Esophagus mucosa (tissue), 1 donor: ENCODE measurements at places on chromosomes 16 and 17.
A peak's percentile ranks its signal among the peaks of the same experiment; 100 is the strongest.

GRCh38 chr16:17773698-17774101 is 302.9 kb upstream of the XYLT1 start:
- ATAC-seq: no peak

DNA sequence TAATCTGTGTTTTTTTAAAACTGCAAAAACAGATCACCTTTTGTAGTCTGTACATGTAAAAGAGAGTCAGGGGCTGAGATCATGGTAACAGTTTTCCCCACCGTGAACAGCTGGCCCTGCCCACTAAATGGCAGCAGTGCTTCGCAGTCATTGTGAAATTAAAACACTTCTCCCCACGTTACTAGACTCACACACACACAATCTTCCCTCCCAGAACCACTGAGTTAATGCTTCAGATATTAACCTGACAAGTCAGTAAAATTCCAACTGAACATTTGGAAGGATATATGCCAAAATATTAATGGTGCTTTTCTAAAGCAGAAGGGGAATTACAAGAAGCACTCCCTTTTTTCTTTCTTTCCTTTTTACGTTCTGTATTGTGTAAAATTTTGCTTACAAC is 1.2 kb upstream of the CD300LG start:
- no peak for ATAC-seq

DNA sequence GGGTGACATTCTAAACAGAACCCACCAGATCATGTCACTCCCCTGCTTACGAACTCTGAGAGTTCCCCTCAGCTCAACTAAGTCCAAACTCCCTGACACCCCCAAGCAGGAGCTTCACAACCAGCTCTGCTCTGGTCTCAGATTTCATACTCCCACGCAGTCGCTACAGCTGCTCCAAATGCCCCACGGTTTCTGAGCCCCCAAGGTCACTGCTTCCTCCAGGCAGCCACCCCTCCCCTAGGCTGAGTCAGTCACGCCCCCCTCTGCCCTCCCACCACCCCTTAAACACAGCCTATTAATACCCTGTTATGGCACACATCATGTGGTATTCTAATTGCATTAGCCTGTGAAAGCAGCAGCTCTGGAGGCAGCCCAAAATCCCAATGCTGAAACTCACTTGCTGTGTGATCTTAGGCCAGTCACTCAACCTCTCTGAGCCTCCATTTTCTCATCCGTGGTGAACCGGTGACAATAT is 51.5 kb downstream of the GSG1L start:
- no peak for ATAC-seq

DNA sequence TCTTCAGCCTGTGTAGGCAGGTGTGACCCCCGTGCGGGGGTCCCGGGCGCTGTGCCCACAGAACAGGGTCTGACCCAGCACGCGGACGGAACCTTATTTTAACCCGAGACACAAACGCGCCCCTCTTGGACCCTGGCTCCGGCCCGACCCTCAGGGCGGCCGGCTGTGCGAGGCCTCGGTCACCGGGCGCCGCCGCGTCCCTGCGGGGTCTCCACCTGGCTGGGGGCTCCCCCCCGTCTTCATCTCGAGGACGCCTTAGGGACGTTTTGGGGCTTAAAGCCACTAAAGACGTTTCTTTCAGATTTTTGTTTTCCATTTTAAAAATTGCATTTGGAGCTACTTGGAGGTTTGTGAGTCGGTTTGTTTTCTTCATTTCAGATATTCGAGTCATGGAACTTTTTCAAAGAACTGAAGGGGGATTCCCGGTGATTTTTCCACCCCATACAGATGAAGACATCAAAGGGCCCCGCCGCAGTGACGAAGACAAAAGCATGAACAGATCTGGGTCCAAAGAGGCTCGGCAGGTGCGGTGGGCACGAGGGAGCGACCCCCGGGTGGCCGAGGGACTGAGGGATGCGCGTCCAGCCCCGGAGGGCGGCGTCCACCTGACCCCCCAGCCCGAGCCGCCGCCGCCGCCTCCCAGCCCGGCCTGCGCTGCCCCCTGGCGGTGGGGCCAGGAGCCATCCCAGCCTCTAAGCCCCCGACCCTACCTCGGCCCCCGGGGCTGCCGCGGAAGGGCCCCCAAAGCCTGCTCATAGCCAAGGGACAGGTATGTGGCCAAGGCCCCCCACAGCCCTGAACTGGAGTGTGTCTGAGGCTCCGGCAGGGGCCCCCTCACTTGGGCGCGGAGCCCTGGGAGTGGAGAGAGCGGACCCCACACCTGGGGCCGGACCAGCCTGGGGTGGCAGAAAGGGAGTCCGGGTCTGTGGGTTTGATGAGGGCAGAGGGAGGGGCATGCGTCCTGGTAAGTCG is 3.8 kb upstream of the CD7 start:
- ATAC-seq: peak; percentile 35

DNA sequence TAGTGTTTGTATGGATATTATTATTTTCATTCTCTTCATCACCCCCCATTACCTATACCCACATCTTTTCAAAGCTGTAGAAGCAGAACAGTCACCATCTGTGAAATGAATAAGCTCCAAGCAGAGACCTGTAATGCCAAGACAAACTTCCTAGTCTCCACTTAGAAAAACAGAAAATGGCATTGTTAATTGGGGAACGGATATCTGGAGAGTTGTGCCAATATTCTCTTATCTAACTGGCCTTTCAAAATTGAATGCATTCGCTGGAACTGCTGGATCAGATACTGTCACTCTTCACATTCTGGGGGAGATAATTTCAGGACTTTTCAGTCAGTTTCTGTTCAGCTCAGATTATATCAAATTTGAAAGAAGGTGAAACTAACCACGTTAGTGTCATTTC is 464.4 kb upstream of the GOT2 start:
- ATAC-seq: no peak

DNA sequence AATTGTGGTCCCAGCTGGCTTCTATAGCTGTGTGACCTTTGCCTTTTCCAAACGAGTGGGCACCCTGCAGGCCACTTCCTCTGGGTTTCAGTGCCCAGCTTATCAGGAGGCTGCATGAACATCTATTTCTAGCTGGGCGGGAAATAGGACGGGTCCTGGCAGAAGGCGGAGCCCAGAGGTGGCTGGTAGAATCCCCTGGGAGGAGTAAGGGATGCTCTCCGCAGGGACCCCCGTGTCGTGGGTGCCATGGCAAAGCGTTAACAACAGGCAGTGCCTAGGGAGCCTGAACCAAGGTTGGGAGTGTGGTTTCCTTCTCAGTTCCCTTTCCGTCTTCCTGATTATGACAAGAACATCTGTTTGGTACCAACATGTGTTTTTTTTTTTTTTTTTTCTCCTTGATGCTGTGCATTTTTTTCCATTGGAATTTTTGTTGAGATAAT is 58.2 kb downstream of the PLCG2 start:
- no peak for ATAC-seq

GRCh38 chr17:60395508-60396065 is 3.7 kb upstream of the USP32 start:
- ATAC-seq: no peak

- ATAC-seq: no peak
Measured at GRCh38 chr16:53433509-53433908, 762 bp upstream of the RBL2 start.
